Retinal pigment epithelial cell (primary cell): ENCODE measurements at places on chromosomes 7 and 10.
A peak's percentile ranks its signal among the peaks of the same experiment; 100 is the strongest.

DNA sequence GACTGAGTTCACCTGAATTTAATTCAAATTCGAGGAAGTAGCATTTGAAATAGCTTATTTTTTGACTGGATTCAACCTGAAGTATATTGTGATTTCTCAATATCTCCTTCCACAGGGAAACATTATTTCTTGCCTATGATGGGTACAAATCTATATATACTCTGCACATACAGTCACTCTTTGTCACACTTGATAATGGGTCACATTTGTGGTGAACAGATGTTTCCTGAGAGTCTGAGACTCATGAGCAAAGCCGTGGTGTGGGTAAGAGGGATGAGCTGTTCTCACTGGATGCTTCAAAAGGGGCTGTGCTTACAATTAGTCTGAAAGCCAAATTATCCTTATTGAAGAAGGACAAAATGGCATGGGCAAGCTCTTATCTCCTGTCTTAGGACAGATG lies 18.0 kb upstream of the TBXAS1 start:
- DNase-seq: no peak

- DNase-seq: no peak
These were observed 73.6 kb downstream of the AHCYL2 start for GRCh38 chr7:129298268-129298893.

DNA sequence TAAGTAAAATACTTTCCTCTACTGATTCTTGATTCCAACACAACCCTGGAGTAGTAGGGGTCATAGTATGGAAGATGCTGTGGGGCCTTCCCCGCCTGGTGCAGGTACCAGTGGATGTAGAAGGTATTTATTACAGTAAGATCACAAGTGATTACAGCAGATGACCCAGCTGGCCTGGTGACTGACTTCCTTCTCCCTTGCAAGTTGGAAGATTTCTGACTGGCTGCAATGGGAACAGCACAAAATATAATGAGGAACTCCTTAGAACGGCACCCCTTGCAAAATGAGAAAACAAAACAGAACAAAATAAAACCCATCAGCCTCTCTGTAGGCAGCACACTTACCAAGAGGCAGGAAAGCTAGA lies 61.7 kb upstream of the TARP start:
- no peak for DNase-seq

- DNase-seq: no peak
These were observed 19.0 kb upstream of the CFAP46 start for GRCh38 chr10:132961420-132961786.

GRCh38 chr7:2241580-2242540 lies at the start of the genes MRM2 and NUDT1:
TSS of gene MRM2 (minus strand) at chr7:2242205. CDS start at chr7:2242169, 36 bp downstream.
TSS of gene NUDT1 (plus strand) at chr7:2242226. CDS start at chr7:2244575, 2,349 bp downstream.
- no peak for DNase-seq

DNA sequence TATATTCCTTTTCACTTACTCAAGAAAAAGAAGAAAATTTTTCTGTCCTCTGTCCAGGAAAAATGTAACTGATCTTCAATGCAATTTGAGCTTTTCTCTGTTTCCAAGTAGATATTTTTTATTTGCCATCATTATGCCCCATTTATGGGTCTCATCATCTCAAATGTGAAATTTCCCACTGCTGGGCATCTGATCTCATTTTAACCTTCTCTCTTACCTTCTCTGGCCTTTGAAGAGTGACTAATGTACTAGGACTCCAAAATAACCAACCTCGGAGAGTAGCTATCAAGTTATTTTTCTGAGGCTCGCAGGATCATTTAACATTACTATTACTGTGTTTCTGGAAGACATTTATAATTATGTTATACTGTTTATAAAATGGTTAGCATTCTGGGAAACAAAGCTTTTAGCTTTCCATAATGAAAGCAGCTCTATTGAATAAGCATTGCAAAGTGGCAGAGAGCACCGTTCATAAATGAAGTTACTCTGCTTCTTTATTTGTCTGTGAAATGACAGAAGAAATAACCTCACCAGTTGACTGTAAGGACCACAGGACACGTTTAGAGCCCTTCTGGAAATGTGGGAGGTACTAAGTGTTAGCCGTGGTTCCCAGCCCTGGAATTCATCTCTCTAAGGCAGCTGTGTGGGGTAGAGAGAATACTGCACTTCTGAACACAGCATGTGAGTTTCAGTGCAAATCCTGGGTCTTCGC lies 33.3 kb upstream of the NMT2 start:
- DNase-seq: no peak

GRCh38 chr7:147245274-147245673 lies 1128.7 kb downstream of the CNTNAP2 start:
- DNase-seq: peak; percentile 7

GRCh38 chr10:77641344-77641743 lies 3.7 kb upstream of the KCNMA1 start:
- no peak for DNase-seq

- DNase-seq: no peak
These were observed 246.6 kb downstream of the XPNPEP1 start for GRCh38 chr10:109676703-109677102.

DNA sequence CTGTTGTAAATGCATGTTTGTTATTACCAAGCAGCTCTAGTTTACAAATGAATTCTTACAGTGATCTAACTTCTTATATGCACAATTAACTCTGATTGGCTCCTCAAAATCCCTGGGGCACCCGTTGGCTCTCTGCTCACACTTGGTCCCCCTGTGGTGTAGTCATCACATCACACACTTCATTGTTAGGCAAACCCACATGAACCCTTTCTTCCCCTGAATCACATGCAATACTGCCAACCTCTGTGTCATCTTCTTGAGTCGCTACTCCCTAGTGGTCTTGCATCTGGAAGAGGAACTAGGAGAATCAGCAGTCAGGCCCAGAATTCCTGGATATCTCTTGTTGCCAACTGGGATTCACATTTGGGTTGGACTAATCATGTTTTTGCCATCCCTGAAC lies 73.1 kb downstream of the CD36 start:
- no peak for DNase-seq

GRCh38 chr10:103120977-103121735 lies 71.9 kb downstream of the NT5C2 start:
- DNase-seq: no peak

DNA sequence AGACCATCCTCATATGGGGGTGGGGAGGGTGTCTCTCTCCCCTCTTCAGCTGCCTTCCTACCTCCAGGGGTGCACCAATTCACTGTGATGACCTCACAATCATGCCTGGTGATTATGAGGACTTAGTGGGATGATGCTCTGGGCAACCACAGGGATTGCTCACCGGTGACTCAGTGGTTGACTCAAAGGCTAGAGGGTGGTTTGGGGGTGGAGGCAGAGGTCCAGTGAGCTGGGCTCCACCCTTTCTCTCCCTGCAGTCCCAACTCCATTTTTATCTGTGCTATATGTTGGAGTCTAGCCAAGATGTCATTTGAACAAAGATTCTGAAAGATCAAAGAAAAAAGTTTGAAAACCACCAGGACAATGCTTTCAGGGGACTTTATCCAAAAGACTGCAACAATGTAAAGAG lies 286.9 kb downstream of the KCNMA1 start:
- peak; percentile 93 for DNase-seq

DNA sequence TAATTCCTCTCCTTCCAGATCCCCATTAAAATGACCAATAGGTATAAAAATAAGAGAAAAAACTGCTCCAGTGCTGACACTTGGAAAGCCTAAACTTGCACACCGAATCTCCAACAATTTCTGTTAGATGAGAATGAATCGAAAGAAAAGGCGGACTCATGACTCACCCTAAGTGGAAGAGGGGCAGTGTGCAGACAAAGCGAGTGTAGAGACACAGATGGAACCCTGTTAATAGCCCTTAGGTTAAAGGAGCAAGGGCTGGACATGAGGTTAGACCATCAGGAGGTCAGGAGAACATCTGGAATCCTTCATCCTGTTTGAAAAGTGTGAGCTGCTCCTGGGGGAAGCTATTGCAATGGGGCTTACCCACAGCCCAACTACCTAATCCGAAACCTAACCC lies 103.4 kb upstream of the GLI3 start:
- DNase-seq: no peak

DNA sequence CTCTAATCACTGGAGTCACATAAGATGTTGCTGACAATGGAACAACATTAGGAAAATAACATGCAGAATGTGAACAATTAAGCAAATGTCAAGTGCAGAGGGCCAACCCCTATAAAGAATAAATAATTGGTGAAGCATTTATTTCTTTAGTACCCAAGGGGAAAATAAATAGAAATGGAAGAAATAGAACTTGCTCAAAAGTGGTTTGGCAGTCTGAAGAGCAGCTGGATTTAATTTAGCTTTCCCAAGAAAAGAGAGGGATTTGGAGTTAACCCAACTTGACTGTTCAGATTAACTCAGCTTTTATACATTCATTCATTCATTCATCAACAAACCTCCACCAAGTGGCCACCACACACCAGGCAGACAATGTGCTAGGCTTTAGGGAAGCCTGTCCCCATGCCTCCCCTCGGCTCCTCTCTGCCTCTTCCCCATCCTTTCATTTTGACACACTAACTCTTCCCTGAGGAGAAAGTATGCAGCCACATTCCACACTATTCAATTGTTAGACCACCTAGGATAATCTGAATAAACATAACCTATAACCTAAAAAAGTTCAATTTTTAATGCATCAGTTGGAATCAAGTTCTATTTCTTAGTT lies 295.5 kb downstream of the AHR start:
- DNase-seq: no peak
